ENCODE measurements at places on chromosomes 1 and 21. TPM values are rescaled to one million over a fixed set of nuclear protein-coding genes. Genes with fewer than 3 reads are reported as not detected.
A peak's percentile ranks its signal among the peaks of the same experiment; 100 is the strongest.

GRCh38 chr1:215290018-215290417, 207.5 kb downstream of the KCNK2 start:
- no peak overlapping the region for H3K4me3 ChIP-seq
- H3K27me3 ChIP-seq: no peaks in the 10 kb centered on the region
- H3K27ac ChIP-seq: no peak overlapping the region
- no peaks in the 10 kb centered on the region for H3K4me1 ChIP-seq
- no peaks in the 10 kb centered on the region for H3K36me3 ChIP-seq
- DNase-seq: no peak

DNA sequence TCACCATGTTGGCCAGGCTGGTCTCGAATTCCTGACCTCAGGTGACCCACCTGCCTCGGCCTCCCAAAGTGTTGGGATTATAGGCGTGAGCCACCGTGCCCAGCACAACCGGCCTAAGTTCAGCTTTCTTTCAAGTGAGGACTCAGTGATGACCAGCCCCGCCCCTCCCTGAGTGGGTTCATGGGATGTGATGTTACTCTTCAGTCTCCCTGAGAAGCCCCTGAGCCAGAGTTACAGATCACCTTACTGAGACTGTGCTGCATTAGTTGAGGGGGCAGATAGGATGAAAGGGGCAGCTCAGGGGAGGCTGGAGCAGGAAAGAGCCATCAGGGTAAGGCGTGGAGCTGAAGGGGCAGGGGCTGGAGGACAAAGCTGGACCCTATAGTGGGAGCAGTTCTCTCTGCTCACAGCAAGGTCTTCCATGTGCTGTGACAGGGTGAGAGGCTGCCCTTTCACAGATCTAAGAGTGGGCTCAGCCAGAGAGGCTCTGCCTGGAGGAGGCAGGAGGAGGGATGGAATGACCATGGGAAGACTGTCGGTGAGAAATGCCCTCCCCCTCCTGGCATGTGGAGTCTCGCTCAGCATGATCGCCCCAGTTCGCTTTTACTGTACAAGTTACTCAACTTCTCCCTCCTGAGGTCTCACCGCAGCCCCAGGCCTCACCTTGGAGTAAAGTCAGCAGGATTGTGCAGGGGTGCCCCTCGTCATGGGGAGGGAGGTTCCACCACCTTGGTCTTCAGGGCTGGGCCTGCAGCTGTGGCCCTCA, 13.4 kb downstream of the SH2D2A start:
- DNase-seq: no peak
- peaks cover 31% of the 10 kb centered on the region for H3K36me3 ChIP-seq
- H3K27me3 ChIP-seq: no peaks in the 10 kb centered on the region
- H3K4me3 ChIP-seq: no peak overlapping the region
- no peak overlapping the region for H3K27ac ChIP-seq

DNA sequence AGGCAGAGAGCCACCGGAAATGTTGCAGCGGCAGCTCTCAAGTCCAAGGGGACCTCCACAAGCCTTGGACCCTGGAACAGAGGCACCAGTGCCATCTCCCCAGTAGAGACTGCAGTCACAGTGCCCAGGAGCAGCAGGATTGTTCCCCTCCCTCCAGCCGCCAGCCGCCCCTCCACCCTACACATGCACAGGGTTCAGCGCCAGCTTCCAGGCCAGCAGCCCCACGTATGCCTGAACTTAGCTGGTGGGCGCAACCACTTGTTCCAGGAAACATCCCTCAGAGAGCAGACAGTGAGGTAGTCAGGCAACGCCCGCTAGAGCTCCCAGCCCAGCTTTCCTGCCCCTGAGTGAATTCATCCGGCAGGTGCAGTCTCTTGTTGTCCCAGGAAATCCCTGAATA, 1098.1 kb upstream of the NCAM2 start:
- H3K27me3 ChIP-seq: no peaks in the 10 kb centered on the region
- no peak for DNase-seq
- H3K27ac ChIP-seq: no peak overlapping the region
- no peaks in the 10 kb centered on the region for H3K36me3 ChIP-seq

OSCP1 gene
- 7.9 TPM for total RNA-seq

- no peaks in the 10 kb centered on the region for H3K4me1 ChIP-seq
- no peak overlapping the region for H3K4me3 ChIP-seq
- H3K36me3 ChIP-seq: no peaks in the 10 kb centered on the region
- H3K27ac ChIP-seq: no peak overlapping the region
- H3K27me3 ChIP-seq: no peaks in the 10 kb centered on the region
Measured at GRCh38 chr1:245748646-245749045, 593.9 kb downstream of the KIF26B start.

IL22RA1 gene
- 0.15 TPM for total RNA-seq

DNA sequence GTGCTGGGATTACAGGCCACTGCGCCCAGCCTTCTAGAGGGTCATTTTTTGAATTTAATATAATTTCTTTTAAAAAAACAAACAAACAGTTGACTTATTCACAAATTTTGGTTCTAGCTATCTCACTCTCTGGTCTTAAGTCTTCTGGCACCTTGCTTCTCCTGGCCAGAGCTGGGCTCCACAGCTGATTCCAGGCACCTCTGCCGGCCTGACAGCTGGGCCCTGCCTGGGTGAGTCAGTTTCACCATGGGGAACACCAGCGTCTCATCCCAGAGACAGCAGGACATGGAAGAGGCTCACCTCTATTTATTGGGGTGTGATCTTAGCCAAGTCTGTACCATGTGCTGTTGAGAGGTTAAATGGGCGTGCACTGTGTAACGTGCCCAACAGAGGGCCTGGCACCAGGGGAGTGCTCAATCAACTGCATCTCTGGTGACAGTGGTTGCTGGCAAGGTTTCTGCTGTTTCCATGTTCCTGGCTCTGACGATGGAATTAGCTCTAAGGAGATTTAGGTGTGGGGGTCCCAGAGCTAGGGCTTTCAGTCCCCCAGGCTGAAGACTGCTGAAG, 956 bp downstream of the CPLANE2 start:
- peak overlapping the region; percentile 86 for H3K27ac ChIP-seq
- no peaks in the 10 kb centered on the region for H3K4me1 ChIP-seq
- H3K27me3 ChIP-seq: no peaks in the 10 kb centered on the region
- peak overlapping the region; percentile 76 for H3K4me3 ChIP-seq
- H3K36me3 ChIP-seq: no peaks in the 10 kb centered on the region

NLRP3 gene
- total RNA-seq: 1.3 TPM

PGBD5 gene
- 18.5 TPM for total RNA-seq

- no peaks in the 10 kb centered on the region for H3K27me3 ChIP-seq
- H3K4me1 ChIP-seq: peaks cover 6% of the 10 kb centered on the region
- no peak overlapping the region for H3K4me3 ChIP-seq
- no peaks in the 10 kb centered on the region for H3K36me3 ChIP-seq
- H3K27ac ChIP-seq: no peak overlapping the region
- DNase-seq: no peak
Measured at GRCh38 chr21:45963232-45963570, 18.4 kb upstream of the COL6A1 start.

DNA sequence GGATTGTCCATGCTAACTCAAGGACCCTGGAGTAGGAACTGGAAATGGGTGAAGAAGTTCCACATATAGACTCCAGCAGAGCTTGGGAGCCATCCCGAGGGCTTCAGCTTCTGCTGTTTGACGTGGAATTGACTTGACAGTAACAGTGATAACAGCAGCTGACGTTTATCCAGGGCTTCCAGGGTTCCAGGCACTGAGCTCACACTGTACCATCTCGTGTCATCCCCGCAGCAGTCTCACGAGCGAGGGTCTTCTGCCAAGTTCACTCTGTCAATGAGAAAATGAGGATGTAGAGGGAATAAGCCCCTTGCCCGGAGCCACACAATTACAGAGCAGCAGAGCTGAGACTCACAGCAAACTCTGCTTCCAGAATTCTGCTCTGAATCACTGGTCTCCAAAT, 447.7 kb downstream of the SIPA1L2 start:
- H3K27ac ChIP-seq: no peak overlapping the region
- DNase-seq: no peak
- no peak overlapping the region for H3K4me3 ChIP-seq
- H3K27me3 ChIP-seq: no peaks in the 10 kb centered on the region

DNA sequence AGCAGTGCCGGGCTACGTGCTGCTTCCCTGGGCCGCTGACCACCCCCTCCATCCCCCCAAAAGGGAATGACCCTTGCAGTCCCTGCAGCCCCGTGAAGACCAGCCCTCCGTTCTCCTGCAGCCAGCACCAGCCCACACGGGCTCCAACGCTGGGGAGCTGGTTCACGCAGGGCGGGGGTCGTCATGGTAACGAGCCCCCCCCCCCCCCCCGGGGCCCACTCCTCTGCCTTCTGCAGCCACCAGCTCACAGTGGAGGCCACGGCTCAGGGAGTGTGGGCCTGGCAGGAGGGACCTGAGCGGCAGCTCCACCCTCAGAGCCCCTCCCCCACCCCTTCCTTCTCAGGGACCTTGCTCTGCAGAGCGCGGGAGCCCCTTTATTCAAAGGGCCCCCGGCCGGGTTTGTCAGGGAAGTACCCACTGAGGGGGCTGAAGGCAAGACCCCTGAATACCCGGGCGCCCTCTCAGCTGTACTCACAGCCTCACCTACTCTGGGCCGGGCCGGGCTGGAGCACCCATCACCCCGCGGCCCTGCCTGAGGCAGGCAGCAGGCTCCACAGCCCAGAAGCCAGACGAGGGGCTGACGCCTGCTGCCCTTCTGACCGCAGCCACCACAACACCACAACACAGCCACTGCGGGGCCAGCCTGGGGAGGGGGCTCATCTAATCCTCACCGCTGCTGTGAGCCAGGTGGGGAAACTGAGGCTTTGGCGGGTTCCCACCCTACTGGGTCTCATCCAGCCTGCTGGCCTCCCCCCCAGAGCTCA, 12.6 kb downstream of the MEGF6 start:
- H3K36me3 ChIP-seq: no peaks in the 10 kb centered on the region
- DNase-seq: no peak
- H3K4me1 ChIP-seq: no peaks in the 10 kb centered on the region
- no peaks in the 10 kb centered on the region for H3K27me3 ChIP-seq
- H3K27ac ChIP-seq: no peak overlapping the region

IFNGR2 gene
- total RNA-seq: 40.2 TPM

NFIA gene
- total RNA-seq: 81.3 TPM

- no peak overlapping the region for H3K4me3 ChIP-seq
- DNase-seq: no peak
- H3K27ac ChIP-seq: no peak overlapping the region
- H3K36me3 ChIP-seq: no peaks in the 10 kb centered on the region
- no peaks in the 10 kb centered on the region for H3K27me3 ChIP-seq
Measured at GRCh38 chr1:161059293-161059692, 10.4 kb downstream of the ARHGAP30 start.

GRCh38 chr21:19853709-19854575, 1144.3 kb upstream of the NCAM2 start:
- H3K4me1 ChIP-seq: no peaks in the 10 kb centered on the region
- no peak overlapping the region for H3K4me3 ChIP-seq
- no peaks in the 10 kb centered on the region for H3K36me3 ChIP-seq
- no peaks in the 10 kb centered on the region for H3K27me3 ChIP-seq
- DNase-seq: no peak

Measured in right atrium auricular region (tissue), 2 donors.